MCF 10A (cell line): ENCODE measurements at places on chromosomes 16 and 17. TPM values are rescaled to one million over a fixed set of nuclear protein-coding genes. Genes with fewer than 3 reads are reported as not detected.

DNA sequence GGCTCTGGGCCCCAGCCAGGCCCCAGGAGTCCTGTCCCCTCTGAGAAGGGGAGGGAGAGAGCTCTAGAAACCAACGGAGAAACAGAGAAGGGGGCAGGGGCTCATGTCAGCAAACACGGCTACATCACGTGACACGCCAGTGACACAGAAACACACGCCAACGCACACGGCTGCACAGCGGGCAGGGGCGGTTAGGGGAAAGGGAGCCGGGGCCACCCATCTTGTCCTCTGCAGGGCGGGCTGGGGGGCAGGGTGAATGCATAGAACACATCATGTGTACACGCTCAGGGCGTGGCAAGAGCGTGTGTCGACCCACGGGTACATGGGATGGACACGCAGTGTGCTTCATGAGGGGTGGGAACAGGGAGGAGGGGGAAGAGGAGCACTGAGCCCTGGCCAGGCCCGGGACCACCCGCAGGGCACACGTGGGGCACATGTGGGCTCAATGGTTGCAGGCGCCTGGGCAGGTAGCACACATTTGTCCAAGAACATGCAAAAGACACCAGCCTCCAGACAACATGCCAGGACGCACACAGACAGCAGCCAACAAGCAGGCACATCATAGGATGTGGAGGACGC lies 4.6 kb downstream of the HSD3B7 start:
- no peak overlapping the region for H3K4me3 ChIP-seq
- H3K27me3 ChIP-seq, result no peaks in the 10 kb centered on the region
- peaks cover 8% of the 10 kb centered on the region for H3K4me1 ChIP-seq
- peaks cover 4% of the 10 kb centered on the region for H3K36me3 ChIP-seq
- no peak for DNase-seq

- H3K27ac ChIP-seq, result no peak overlapping the region
- H3K27me3 ChIP-seq, result no peaks in the 10 kb centered on the region
- no peaks in the 10 kb centered on the region for H3K4me1 ChIP-seq
- no peak overlapping the region for H3K4me3 ChIP-seq
- no peaks in the 10 kb centered on the region for H3K36me3 ChIP-seq
These were observed 136.9 kb upstream of the EEF2KMT start for GRCh38 chr16:5234295-5235050.

GRCh38 chr16:16100631-16101030 lies 122.7 kb downstream of the ABCC6 start:
- no peaks in the 10 kb centered on the region for H3K4me1 ChIP-seq
- no peak for DNase-seq
- no peak overlapping the region for H3K27ac ChIP-seq
- no peak overlapping the region for H3K4me3 ChIP-seq

DNA sequence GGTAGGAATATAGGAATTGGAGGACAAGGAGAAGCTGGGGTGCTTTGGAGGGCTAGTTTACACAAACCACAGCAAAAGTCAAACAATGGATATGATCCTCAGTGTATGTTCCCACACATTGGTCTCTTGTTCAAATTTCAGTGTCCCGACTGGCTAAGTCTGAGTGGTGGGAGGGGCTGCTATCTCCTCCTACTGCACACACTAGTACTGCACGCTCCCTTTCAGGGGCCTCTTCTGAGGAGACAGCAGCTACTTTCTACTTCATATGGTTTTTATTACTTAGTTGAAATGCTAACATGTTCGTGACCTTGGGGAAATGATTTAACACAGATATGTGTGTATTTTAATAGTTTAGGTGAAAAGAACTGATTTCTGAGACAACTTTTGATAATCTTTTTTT lies 18.8 kb upstream of the KRT10 start:
- peaks cover 4% of the 10 kb centered on the region for H3K4me1 ChIP-seq
- no peak overlapping the region for H3K4me3 ChIP-seq
- no peaks in the 10 kb centered on the region for H3K27me3 ChIP-seq
- peak overlapping the region; percentile 12 for H3K27ac ChIP-seq
- peaks cover 9% of the 10 kb centered on the region for H3K36me3 ChIP-seq
- no peak for DNase-seq

DNA sequence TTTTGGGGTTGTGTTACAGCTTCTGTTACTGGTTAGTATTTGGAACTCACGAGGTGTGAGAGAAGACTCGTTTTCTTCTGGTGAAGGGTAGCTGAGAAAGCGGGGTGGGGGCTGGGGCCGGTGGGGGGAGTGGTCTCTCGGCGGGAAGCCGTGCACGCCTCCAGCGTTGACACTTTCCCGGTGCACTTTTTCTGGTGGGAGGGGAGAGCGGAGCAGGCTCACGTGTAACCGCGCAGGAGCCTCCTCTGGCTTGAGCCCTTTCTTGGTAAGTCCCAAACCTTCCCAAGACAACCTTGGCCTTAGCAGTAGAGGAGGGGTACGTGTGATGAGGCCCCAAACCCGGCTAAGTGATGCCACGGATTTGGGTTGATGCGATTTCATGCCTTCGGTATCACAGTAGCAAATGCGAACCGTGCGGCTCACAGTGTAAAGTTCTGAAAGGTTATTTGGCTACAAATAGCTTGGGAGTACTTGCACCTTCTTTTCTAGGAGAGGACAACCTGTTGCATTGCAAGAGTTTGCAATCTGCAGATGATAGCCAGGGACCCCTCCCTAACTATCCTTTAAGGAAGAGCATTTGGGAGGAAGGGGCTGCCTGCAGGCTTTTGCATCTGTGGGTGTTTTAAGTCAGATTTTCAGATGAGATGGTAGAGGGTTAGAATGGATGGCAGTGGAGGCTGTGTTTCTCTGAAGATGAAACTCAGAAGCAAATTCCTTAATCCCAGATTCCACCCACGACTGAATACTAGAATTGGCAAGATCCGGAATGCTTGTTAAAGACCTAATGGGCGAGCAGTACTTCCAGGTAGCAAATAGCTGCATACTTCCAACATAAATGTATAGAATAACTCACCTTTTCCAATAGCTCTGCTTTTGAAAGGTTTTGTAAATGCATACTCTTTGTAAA lies 1.5 kb downstream of the HLF start:
- H3K4me3 ChIP-seq, result no peak overlapping the region
- no peaks in the 10 kb centered on the region for H3K4me1 ChIP-seq
- H3K27ac ChIP-seq, result no peak overlapping the region
- H3K27me3 ChIP-seq, result no peaks in the 10 kb centered on the region

- H3K4me3 ChIP-seq, result no peak overlapping the region
- no peaks in the 10 kb centered on the region for H3K27me3 ChIP-seq
- peaks cover 5% of the 10 kb centered on the region for H3K4me1 ChIP-seq
These were observed 413.4 kb downstream of the CDH13 start for GRCh38 chr16:83040174-83040573.

Gene NPIPA5
- total RNA-seq, result 22.2 and 26.0 TPM in 2 replicates

Gene SLC6A2
- total RNA-seq, result not detected in 2 replicates

Gene CENPX
- 27.6 and 35.6 TPM in 2 replicates for total RNA-seq
